ENCODE measurements at places on chromosomes 5 and 9. TPM values are rescaled to one million over a fixed set of nuclear protein-coding genes. Genes with fewer than 3 reads are reported as not detected.

The DMRT2 gene
- not detected for total RNA-seq

The C9 gene
- not detected for total RNA-seq

The TRIM36 gene
- 0.13 TPM for total RNA-seq

The NEURL1B gene
- total RNA-seq, result 0.52 TPM

The IFNB1 gene
- total RNA-seq, result not detected

The SARDH gene
- total RNA-seq, result 2.8 TPM

The SLC36A3 gene
- not detected for total RNA-seq

The FYB1 gene
- 153 TPM for total RNA-seq

The SLC6A7 gene
- total RNA-seq, result not detected

The HMMR gene
- 68.0 TPM for total RNA-seq

The FAXDC2 gene
- not detected for total RNA-seq

The IFNA13 gene
- total RNA-seq, result not detected

The KCNV2 gene
- not detected for total RNA-seq

The CDHR2 gene
- total RNA-seq, result 0.50 TPM

The KLHL3 gene
- total RNA-seq, result 5.3 TPM

The CCL21 gene
- total RNA-seq, result not detected

The PCDHA6 gene
- total RNA-seq, result not detected

The SHOC1 gene
- total RNA-seq, result not detected

The SLC22A5 gene
- total RNA-seq, result 3.2 TPM

The F2RL2 gene
- total RNA-seq, result 1.1 TPM

The FOCAD gene
- 33.8 TPM for total RNA-seq

The TAS2R1 gene
- total RNA-seq, result not detected

The HTR4 gene
- total RNA-seq, result not detected

The NCS1 gene
- total RNA-seq, result 14.0 TPM

The PCDHGB7 gene
- not detected for total RNA-seq

The SYNPO gene
- total RNA-seq, result 0.04 TPM

The TOPORS gene
- total RNA-seq, result 12.9 TPM

The CDX1 gene
- total RNA-seq, result not detected

The RRAGA gene
- total RNA-seq, result 64.0 TPM

The PIP5K1B gene
- 0.37 TPM for total RNA-seq

The GABRA1 gene
- total RNA-seq, result not detected

The GPR150 gene
- total RNA-seq, result 0.35 TPM

The NIPAL4 gene
- total RNA-seq, result 0.90 TPM

The MARCHF11 gene
- not detected for total RNA-seq

The ADAMTS12 gene
- not detected for total RNA-seq

The NR5A1 gene
- not detected for total RNA-seq

The PRDM9 gene
- not detected for total RNA-seq

The MAN1B1 gene
- 38.2 TPM for total RNA-seq

The CAMLG gene
- total RNA-seq, result 35.8 TPM

The BAG1 gene
- total RNA-seq, result 41.2 TPM

The ZNF782 gene
- total RNA-seq, result 5.6 TPM

The ORM2 gene
- total RNA-seq, result not detected

The VLDLR gene
- 10.9 TPM for total RNA-seq

The FCN2 gene
- not detected for total RNA-seq

The SFXN1 gene
- 225 TPM for total RNA-seq

The SPINK6 gene
- not detected for total RNA-seq

Data from activated T-helper 17 cell treated with anti-CD3 and anti-CD28 coated beads, Interleukin-2, amount 50 U/mL, for 72 hours (primary cell).